ENCODE measurements at places on chromosomes 16 and 17.

GRCh38 chr17:36743130-36743529 lies 141.7 kb downstream of the MRM1 start:
- no peak for DNase-seq

GRCh38 chr17:63138713-63139112 lies 172.7 kb downstream of the TANC2 start:
- DNase-seq = no peak

- DNase-seq = no peak
Observed at GRCh38 chr16:83701494-83701893, 106.3 kb upstream of the HSBP1 start.

- no peak for DNase-seq
Observed at GRCh38 chr17:68384471-68384870, 72.8 kb downstream of the WIPI1 start.

GRCh38 chr16:27461483-27462171 lies 59.7 kb downstream of the IL21R start:
- DNase-seq = no peak
